ENCODE measurements at places on chromosomes 11 and 22.

DNA sequence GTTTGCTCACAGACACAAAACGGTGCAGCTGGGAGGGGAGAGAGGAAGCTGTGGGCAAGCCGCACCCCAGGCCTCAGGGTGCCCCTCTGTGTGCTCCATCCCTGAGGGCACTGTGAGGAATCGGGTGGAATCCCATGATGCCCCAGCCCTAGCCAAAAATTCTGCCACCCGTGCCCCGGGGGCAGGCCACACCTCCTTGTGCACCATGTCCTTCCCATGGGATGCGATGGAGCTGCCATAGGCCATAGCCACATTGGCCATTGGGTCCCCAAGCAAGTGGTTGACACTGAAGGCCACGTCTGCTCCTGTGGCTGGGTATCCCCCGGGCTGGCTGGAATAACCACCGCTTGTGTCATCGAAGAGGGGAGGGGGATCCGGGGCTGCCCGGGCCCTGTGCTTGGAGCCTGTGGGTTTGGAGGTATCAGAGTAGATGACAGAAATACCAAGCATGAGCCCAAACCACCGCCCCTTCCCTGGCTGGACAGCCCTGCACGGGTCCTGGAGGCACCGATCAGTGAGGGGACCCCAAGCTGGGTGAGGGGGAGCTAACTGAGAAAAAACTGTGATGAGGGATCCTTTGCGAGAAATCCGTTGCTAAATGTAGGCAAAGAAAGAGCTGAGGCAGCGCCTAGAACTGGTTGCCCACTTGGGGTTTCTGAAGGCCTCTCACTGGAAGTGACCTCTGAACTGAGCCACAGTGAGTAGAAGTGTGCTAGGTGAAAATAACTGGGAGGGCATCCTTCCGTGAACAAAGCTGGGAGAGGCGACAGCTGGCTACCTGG, 863 bp downstream of the YIF1A start:
- DNase-seq = no peak

DNA sequence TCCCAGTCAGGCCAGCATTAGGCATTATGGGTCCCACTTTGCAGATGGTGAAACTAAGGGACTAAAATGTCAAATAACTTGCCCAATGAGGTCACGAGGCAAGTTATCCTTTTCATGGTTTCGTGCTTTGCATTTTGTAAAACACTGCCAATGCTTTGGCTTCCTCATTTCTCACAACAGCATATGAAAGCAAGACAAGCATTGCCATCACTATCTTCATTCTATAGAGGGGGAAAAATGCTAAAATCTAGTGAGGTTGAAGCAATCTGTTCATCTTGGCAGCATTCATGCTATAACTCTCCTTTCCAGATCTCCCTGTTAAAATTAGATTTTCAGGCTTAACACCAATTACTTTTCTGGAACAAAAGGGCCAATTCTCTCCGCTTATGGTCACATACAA, 14.8 kb downstream of the FAM181B start:
- DNase-seq = no peak

DNA sequence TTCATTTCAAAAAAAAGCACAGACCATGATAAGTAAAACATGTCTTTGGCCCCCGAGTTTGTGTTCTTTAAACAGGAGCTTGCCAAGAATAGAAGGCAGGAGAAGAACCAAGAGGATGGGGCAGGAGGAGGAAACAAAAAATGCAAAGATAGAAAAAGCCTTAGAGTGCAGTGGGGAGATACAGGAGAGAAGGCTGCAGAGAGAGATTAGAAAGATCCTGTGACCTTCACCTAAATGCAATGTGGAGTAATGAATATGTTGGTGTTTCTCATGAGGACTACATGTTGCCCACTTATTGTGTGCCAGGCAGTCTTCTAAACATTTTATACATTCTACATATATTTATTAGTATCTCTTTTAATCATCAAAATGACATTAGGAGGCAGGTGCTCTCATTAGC, 2.3 kb upstream of the APLNR start:
- no peak for DNase-seq

DNA sequence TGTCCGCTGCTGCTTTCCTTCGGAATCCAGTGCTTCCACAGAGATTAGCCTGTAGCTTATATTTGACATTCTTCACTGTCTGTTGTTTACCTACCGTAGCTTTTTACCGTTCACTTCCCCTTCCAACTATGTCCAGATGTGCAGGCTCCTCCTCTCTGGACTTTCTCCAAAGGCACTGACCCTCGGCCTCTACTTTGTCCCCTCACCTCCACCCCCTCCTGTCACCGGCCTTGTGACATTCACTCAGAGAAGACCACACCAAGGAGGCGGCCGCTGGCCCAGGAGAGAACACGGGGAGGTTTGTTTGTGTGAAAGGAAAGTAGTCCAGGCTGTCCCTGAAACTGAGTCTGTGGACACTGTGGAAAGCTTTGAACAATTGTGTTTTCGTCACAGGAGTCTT, 15.4 kb upstream of the ST14 start:
- no peak for DNase-seq

- DNase-seq = no peak
Measured at GRCh38 chr22:45630436-45630835, 41.2 kb upstream of the ATXN10 start.

GRCh38 chr11:36598051-36598450, at the start of gene RAG2:
Gene RAG2 (minus strand): TSS chr11:36598236. CDS start chr11:36594168, 4,068 bp downstream.
- DNase-seq = no peak

DNA sequence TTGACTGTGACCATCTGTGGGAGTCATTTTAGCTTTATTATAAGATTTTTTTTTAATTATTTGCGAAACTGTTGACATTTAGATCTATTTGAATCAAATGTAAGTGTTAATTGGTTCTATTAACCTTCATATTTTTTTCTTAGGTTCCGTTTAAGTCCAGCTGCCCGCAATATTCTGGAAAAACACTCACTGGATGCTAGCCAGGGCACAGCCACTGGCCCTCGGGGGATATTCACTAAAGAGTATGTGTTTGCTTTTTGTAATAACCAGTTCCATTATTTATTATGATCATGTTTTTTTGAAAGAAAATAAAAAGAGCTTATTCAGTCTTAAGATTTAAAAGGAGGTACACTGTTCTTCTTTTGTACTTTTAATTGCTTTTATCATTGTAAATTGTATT, 43.9 kb downstream of the PDHX start:
- no peak for DNase-seq

GRCh38 chr11:96194581-96195374, 148.2 kb downstream of the MAML2 start:
- no peak for DNase-seq

GRCh38 chr11:2795491-2795991, 90.0 kb downstream of the CDKN1C start:
- no peak for DNase-seq

DNA sequence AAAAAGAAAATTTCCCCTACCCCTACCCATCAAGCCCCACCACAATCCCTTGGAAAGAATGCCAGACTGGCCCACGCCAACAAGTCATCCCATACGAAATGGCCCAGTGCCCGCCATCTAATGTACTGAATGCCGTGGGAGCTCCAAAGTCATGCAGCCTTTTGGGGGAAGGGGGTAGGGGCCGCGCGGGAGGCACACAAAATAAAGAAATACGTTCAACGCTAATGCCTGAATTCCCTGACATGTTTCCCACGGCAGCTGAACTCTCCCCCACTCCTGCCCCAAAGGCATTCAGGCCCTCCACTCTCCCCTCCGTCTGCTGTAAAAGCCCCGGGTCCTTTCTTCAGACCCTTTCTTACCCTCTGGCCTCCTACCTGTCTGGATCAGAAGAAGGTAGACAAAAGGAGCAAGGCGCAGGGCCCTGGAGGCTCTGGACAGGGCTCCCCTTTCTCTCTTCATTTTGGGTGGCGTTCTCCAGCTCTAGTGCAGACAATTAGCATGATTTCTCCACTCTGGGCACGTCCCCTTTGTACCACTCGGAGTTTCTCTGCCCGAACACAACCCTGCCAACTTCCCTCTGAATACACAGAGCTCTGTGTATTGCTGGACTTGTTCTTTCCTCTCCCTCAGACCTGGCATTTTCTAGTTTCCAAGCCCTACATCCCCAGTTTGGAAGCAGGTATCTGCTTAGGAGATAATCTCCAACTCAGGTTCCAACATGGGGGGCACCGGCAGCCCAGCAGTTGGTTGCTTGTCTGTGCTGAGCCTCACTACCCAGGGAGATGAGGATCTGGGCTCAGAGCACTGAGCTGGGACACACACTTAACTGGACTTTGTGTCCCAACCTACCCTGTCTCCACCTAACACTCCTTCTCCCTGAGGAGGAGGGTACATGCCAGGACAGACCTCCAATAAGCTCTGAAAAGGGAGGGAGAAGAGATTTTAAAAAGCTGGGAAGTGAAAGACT, at the start of gene HEPACAM:
HEPACAM (minus strand) TSS at position 500 of the 967 bp plus-strand sequence; CDS start at position 459, 41 bp downstream.
- DNase-seq = no peak

DNA sequence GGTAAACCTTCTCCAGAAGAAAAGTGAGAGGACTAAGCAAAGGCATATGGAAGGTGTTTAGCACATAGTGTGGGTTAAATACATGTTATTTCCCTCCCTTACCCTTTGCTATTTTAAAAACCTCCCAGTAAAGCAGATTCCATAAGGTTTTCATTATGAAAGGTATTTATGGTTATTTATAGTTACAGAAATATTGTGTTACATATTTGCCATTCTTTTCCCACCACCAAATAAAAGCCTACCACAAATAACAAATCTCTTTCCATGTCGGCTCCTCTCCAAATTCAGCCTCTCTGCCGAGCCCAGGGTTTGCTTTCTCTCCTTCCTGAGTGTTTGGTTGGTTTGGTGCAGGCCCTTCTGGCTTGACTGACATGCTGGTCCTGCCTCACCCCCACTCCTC, 64.4 kb downstream of the INSC start:
- peak; percentile 24 for DNase-seq

- DNase-seq = no peak
Measured at GRCh38 chr11:78080818-78081495, 1.3 kb upstream of the NDUFC2 start.

DNA sequence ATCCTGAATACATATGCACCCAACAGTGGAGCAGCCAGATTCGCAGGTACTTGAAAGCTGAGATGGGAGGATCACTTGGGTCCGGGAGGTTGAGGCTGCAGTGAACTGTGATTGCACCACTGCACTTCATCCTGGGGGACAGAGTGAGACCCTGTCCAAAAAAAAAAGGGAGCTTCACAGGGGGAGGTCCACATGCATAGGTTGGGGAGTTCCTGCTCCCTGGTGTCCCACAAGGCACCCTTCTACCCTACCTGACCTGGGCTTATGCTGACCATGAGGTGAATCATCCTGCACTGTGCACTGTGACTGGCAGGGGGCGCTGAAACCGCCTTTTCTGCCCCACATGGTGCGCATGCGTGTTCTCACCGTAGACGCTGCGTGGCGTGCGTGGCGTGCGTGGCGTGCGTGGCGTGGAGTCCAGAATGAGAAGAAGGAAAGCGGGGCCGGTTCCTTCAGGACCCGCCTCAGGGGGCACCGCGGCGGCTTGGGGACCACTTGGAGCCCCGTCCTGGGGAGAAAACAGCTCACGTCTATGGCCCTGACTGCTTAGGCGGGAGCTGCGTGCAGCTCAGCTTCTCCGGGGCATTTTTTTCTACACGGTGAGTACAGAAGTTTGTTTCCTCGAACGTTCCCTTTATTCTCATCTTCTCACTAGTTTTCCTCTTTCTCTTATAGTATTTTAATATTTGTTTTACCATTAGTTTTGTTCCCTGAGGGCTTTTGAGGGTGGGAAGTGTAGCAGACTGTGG, 116.6 kb upstream of the GRK3 start:
- DNase-seq = peak; percentile 15

DNA sequence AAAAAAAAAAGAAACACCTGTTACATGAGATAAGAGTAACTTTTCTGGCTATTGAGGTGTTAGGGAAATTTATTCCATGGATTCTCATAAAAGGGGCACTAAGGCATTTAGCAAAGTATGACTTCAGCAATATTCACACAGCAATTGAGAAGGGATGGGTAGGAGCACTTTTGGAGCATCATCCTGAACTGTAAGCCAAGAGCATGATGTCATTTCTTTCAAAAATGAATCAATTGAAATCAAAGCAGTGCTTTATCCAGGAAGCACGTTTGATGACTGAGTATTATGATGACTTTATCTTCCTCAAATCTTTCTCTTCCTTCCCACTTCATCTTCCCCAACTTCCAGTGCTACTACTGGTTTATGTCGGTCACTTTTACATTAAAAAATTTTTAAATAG, 140.4 kb downstream of the MYO18B start:
- no peak for DNase-seq

GRCh38 chr22:39661842-39662685, 91.5 kb downstream of the CACNA1I start:
- no peak for DNase-seq

- DNase-seq = no peak
Measured at GRCh38 chr11:65311170-65311678, 3.4 kb upstream of the CDC42EP2 start.

- DNase-seq = no peak
Measured at GRCh38 chr11:119531056-119531455, 108.1 kb upstream of the THY1 start.

GRCh38 chr22:20433686-20434241, 3.9 kb downstream of the SCARF2 start:
- DNase-seq = no peak

GRCh38 chr11:73856031-73856567, 20.5 kb downstream of the COA4 start:
- no peak for DNase-seq

- no peak for DNase-seq
Measured at GRCh38 chr11:13681446-13681845, 13.0 kb downstream of the FAR1 start.

DNA sequence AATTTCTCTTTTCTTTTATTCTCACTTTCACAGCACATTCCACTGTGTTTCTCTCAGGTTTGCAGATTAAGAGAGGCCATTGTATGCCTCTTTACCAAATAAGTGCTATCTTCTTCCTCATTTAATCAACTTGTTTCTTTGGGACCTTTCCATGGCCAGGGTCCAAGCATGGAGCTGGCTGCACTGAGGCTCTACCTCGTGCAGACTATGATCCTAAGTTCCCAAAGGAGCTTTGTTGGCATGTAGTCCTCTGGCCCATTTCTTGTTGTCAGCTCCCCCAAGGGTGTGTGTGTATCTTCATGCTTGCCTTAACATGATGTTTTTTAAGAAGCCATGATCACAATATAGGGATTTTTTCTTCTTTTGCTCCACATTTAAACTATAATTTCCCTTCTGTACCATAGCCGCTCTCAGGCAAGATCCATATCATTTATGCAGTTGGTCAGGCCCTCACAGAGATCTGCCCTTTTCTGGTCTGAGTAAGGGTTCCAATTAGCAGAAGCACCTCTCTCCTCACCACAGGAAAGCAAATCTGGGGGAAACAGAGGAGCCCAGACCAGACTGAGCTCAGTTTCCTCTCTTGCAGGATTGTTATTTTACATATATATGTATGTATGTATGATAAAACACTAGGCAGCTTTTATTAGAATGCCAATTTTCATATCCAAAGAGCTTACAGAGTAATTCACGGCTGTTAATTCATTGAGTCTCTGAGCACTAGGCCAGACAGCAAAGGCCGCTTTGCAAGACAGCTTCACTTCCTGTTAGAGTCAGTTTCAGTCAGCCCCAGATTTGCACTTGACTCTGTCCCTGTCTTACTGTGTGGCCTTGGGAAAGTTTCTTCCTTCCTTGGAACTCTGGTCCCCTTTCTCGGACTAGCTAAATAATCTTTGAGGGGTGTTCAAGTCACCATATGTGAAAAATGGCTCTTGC, 34.3 kb downstream of the CYB5R2 start:
- DNase-seq = no peak
